ENCODE measurements at places on chromosomes 4 and X. TPM values are rescaled to one million over a fixed set of nuclear protein-coding genes. Genes with fewer than 3 reads are reported as not detected.

Gene ARL9
- total RNA-seq: not detected

Gene CORIN
- 0.22 TPM for total RNA-seq

Gene ARR3
- not detected for total RNA-seq

Gene MAOB
- not detected for total RNA-seq

Gene MAGIX
- 1.9 TPM for total RNA-seq

Gene USP51
- total RNA-seq: 1.8 TPM

- H3K4me3 ChIP-seq: no peak overlapping the region
- no peaks in the 10 kb centered on the region for H3K36me3 ChIP-seq
- no peak for DNase-seq
- no peaks in the 10 kb centered on the region for H3K4me1 ChIP-seq
Measured at GRCh38 chr4:106497271-106497670, 128.7 kb upstream of the GIMD1 start.

- H3K4me3 ChIP-seq: no peak overlapping the region
- no peak overlapping the region for H3K27ac ChIP-seq
- H3K27me3 ChIP-seq: peaks cover 5% of the 10 kb centered on the region
- DNase-seq: no peak
- H3K4me1 ChIP-seq: no peaks in the 10 kb centered on the region
Measured at GRCh38 chr4:145199051-145199716, 18.8 kb upstream of the OTUD4 start.

DNA sequence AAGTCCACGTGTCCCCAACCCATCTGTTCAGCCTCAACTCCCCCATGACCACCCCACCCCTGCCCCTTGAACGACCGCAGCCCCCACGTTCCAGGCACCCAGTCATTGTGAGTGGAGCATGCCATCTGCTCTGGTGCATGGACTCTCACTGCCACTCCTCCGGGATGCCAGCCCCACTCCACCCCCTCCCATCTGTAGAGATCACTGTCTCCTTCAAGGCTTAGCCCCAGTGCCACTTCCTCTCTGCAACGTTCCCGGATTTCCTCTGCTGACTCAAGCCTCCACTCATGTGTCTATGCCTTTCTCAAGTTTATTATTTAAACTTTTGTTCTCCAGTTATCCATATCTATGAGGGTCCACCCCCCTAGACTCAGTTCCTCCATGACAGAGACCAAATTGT is 54.0 kb downstream of the MAML3 start:
- peak overlapping the region; percentile 17 for H3K27ac ChIP-seq
- DNase-seq: peak; percentile 19
- H3K36me3 ChIP-seq: no peaks in the 10 kb centered on the region
- H3K27me3 ChIP-seq: peaks cover 1% of the 10 kb centered on the region
- peaks cover 74% of the 10 kb centered on the region for H3K4me1 ChIP-seq

DNA sequence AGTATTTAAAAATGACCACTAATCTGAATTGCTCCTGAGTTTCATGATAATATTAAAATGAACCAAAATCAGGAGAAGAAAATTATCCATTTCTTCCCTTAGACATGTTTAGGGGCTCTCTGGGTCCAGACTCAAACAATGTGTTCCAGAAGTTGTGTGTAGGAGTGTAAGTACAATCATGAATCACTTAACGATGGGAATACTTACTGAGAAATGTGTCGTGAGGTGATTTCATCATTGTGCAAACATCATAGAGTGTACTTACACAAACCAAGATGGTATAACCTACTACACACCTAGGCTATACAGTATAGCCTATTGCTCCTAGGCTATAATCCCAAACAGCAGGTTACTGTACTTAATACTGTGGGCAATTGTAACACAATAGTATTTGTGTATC is 74.8 kb downstream of the STPG2 start:
- H3K4me3 ChIP-seq: no peak overlapping the region
- peaks cover 3% of the 10 kb centered on the region for H3K27me3 ChIP-seq
- H3K36me3 ChIP-seq: no peaks in the 10 kb centered on the region
- H3K4me1 ChIP-seq: no peaks in the 10 kb centered on the region
- no peak overlapping the region for H3K27ac ChIP-seq
- no peak for DNase-seq

DNA sequence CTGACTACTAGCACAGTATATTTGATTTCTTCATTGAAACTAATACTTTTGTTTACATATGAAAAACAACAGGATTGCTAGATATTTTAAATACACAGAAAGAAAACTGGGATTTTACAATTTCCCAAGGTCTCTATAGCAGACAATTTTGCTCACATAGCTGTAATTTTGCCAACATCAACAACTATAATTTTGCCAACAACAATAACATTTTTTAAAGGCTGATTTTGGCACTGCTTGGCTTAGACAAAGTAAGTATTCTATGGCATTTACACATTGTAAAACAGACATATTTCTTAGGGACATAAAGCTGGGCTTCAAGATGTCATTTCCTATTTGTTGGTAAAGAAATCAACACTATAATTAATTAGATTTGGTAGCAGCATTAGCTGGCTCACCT is 922.1 kb downstream of the RAB28 start:
- H3K27me3 ChIP-seq: no peaks in the 10 kb centered on the region
- no peaks in the 10 kb centered on the region for H3K36me3 ChIP-seq
- no peak for DNase-seq

DNA sequence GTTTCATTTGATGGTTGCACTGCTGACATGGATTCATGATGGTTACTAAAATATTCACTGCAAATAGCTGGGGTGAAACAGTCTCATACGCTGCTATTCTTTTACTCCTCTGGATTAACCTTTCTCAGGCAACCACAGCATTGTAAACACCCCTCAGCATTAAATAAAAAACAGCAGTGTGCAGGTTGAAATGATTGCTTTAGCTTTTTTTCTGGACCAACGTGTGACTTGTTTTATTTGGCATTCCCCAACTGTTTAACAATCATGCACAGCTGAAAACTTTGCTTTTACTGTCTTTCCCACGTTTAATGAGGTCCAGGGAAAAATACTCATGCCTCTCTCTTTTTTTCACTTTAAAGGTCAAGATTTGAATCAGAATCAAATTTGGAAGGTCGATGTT is 490.8 kb downstream of the RAPGEF2 start:
- DNase-seq: no peak
- no peaks in the 10 kb centered on the region for H3K36me3 ChIP-seq
- H3K4me1 ChIP-seq: no peaks in the 10 kb centered on the region
- no peak overlapping the region for H3K27ac ChIP-seq

- no peaks in the 10 kb centered on the region for H3K27me3 ChIP-seq
- H3K36me3 ChIP-seq: peaks cover 23% of the 10 kb centered on the region
- peaks cover 4% of the 10 kb centered on the region for H3K4me1 ChIP-seq
- H3K4me3 ChIP-seq: no peak overlapping the region
- no peak overlapping the region for H3K27ac ChIP-seq
- DNase-seq: no peak
Measured at GRCh38 chrX:14010566-14010965, 19.1 kb downstream of the GEMIN8 start.
